K562 (cell line): ENCODE measurements at places on chromosomes 2 and 18.

- no peak for DNase-seq
These were observed 48.4 kb downstream of the MAP2 start for GRCh38 chr2:209472112-209472832.

DNA sequence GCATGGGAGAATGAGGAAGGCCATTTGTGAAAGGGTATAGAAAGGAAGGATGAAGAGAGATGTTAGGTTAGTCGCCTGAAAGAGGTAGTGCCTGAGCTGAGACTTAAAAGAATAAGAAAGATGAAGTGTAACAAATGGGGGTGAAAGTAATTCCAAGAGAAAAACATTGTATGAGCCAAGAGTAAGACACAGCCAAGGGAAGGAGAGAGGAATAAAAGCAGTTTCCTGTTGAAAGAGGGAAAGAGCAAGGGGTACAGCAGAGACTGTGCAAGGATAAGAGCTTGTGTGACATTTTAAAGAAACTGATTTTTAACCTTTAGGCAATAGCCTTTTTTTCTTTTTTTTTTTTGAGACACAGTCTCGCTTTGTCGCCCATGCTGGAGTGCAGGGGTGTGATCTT, 4.8 kb upstream of the RBBP8 start:
- no peak for DNase-seq

DNA sequence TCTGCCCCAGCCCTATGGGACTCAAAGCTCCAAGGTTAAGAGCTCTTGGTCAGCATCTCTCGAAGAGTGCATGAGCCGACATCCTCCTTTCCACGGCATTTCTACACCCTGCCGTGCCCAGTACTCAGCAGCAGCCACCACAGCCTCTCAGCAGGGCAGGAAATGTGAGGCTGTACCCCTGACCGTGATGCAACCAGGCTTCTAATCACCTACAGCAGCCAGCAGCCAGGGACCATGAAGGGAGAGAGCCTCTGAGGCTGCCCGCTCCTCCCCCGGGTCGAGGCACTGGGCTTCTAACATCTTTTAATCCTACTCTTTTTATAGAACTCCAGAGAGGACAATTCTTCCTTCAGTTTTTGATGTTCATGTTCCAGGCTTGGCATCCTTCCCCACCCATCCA, 6.5 kb downstream of the CYS1 start:
- no peak for DNase-seq

- DNase-seq: no peak
These were observed 42.5 kb downstream of the LRRC30 start for GRCh38 chr18:7273301-7273921.

- no peak for DNase-seq
These were observed 22.5 kb downstream of the STAT4 start for GRCh38 chr2:191128172-191128910.

DNA sequence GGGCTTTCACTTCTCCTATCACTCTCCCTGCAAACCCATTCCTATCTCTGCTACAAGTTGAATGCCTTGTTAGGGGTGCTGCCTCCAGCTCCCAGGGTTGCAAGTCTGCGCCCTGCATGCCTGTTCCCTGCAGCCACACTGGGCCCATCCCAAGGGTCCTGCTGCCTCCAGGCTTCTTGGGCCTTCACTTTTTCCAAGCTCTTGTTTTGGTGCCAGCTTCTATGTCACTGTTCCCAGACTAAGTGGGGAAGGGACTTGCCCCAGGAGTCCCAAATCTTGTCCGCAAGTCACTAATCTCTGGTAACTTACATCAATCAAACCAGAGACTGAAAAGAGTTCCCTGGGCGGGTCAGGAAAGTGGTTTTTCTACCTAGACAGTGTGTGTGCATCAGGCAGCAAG, 65.4 kb downstream of the ZCCHC2 start:
- no peak for DNase-seq

DNA sequence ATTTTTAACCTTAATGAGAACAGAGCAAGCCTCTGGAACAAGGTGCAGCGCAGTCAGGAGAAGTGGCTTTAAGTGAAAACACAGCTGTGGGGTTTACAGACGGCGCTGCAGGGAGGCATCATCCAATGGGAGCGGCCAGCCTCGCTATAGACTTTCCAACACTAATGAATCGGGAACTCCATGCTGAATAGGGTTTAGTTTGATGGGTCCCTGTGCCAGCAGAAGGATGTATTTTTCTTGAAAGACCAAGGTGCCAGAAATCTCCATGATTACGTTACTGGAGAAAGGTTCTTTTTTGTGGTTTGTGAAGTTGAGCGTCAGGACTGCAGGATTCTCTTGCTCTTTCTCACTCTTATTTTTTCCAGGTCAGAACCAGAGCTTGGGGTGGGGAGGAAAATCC, 87.9 kb upstream of the ALPP start:
- no peak for DNase-seq

DNA sequence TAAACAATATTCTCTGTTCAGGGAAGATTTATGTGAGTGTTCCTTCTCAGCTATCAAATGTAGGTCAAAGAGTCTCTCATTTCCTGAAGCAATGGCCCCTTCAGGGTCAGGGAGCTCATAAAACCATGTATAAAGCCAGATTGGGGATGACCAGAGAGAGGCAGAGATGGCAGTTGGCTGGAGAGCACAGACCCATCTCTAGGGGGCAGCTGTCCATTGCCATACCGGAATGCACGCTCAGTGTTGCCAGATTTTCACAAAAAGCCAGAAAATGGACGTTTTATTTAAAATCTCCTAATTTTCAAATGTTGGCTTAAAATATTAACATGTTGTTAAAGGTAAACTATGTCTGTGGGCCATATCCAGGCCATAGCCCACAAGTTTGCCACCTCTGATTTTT, 1920.7 kb upstream of the CELF4 start:
- no peak for DNase-seq

DNA sequence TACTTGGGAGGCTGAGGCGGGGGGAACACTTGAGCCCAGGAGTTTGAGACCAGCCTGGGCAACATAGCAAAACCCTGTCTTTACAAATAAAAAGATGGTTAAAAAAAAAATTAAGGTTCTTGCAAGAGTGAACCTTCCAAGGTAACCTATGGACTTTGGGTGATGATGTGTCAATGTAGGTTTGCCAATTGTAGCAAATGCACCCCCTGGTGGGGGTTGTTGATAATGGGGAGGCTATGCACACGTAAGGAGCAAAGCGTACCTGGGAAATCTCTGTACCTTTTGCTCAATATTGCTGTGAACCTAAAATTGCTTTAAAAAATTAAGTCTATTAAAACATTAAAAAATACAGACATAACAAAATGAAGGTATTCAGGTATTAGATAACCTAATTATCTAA, 70.4 kb downstream of the CWC22 start:
- peak; percentile 73 for DNase-seq

DNA sequence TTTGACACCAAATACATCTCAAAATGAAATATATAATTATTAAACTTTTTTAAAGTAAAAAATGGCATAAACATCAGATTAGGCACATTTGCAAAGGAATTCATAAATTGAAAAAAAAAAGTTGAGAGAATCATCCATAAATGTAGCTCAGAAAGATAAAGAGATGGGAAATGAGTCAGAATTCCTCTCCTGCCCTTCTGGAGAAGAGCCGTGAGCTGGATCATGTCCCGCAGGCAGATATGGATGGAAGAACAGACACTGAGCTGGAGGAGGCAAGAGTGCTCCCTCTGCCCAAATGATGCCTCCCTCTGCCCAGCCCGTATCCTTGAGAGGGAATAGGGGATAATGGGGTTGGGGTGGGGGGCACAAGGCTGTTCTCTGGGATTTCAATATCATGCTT, 190.9 kb downstream of the TFCP2L1 start:
- no peak for DNase-seq

GRCh38 chr2:211836409-211836808, 702.2 kb downstream of the ERBB4 start:
- DNase-seq: no peak

DNA sequence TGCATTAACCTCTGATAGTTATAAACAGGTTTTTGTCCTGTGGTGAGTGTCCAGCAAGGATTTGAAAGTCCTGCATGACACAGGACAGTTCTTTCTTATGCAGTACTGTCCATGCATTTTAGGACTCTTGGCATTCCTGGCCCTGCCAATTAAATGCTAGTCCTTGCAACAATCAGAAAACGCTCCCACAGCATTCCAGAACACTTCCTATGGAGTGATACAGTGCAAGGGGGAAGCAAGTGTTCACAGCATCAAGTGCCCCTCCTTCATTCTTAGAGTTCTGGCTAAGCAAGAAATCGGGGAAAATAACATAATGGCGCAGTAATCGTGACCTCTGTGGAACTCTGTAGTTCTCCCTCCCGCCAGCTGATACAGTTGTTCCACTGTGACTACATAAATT, 62.9 kb downstream of the ARHGAP28 start:
- DNase-seq: no peak

GRCh38 chr2:174593574-174594203, 3.9 kb downstream of the WIPF1 start:
- no peak for DNase-seq

DNA sequence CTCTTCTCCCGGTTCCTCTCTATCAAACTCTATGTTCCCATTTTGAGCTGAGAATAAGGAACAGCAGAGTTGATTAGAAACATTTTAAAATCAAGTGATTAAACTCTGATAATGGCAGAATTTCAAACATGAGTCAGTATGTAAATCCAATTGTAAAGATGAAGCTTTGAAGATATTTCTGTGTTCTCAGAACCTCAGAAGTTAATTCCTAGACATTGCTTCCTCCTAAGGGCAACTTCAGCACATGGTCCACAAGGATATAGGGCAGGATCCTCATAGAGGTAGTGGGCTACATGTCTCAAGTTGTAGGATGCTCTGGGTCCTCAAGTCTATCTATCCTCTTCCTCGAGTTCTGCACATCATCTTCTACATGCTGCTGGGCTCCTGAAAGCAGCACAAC, 46.3 kb downstream of the QPCT start:
- no peak for DNase-seq

DNA sequence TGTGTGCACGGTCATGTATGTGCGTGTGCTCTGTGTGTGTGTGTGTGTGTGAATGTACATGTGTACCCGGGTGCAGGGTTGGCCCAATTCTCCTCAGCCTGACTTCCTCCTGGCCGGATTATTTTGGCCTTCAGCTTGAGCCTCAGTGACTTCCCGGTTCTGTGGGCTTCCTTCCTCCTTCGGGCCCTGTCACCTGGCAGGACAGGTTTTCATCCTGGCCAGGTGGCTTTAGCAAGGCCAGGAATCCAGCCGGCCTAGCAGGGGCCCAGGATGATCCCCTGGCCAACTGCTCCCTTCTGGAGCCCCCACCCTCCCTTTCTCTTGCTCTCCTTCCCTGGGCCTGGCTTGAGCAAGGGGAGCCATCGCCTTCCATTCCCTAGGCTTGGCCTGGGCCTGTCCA, 140.5 kb downstream of the INHBB start:
- no peak for DNase-seq

- DNase-seq: no peak
These were observed 1.2 kb downstream of the DLX1 start for GRCh38 chr2:172086241-172087206.

DNA sequence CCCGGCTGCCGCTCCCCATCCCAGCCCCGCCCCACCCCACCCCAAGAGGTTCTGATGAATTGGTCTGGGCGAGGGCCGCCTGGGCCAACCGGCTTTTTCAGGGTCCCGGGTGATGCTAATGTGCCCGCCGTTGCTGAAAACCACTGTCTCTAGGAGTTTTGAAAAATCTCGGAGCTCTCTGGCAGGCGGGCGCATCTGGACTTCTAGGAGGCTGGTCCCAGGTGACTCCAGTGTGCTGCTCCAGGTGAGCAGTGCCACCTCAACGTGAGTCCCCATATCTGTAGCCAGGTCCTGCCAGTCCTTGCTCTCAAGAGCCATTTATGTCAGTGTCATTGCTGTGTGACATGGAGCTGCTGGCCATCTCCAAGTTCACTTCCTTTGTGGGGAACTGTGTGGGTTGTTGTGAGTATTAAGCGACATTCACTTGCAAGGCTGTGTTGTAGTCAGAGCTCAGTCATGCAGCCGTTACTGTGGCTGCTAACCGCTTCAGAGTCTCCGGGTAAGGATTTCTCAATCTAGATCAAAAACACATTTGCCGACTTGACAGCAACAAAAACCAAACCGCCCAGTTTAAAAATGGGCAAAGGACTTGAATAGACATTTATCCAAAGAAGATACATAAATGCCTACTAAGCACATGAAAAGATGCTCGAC, at the start of gene RFX8:
TSS of gene RFX8 (minus strand) at position 382 of the 654 bp plus-strand sequence. CDS start 8,264 bp downstream, outside the sequence.
- DNase-seq: no peak

GRCh38 chr18:48656176-48656575, 117.3 kb downstream of the CTIF start:
- DNase-seq: no peak

DNA sequence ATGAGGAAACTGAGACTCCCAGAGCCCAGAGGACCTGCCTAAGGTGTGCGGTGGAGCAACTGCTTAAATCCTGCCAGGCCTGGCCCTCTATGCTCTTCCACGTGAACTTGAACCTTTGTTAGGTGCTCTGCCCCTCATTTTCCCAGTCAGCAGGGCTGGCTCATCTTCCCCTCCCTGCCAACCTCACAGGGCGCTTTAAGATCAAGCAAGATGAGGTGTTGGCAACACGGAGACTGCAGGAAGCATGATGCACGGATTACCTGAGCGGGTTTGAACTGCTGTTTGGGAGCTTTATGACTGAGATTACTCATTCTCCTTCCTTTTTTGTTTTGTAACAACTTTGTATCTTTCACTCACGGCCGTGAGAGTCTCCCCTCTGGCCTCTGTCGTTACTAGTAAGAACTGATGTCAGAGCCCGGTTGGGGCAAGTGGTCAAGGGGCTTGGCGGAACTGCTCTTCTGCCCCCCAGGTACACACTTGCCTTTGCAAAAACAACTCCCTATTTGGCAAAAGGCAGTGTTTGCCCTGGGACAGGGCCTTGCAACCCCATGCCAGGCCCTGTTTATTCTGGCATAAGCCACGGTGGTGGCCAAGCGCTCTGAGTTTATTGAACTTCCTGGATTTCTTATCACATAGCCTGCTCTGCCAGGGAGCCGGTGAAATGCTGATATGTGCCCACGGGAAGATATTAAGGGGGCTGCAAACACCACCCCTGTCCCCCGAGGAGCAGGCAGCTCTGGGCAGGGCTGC, 127.8 kb downstream of the INHBB start:
- DNase-seq: no peak

DNA sequence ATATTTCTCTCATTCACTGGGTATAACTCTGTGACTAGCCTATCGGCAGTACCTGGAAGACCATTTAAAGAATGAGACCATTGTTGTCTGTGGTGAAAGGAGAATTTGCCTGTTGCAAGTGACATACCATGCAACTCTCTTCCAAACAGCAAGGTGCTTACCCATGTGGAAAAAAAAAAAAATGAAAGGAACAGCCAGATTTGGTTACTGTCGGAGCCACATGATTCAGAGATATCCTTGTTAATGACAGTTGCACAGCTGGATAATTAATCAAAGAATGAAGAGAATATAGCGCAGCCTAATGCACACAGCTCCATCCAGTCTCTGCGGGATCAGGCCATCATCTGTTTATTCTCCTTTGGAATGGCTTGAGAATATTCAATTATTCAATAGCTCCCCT, 141.8 kb downstream of the HRH4 start:
- DNase-seq: no peak
